ENCODE measurements at places on chromosomes 6 and 20. TPM values are rescaled to one million over a fixed set of nuclear protein-coding genes. Genes with fewer than 3 reads are reported as not detected.
A peak's percentile ranks its signal among the peaks of the same experiment; 100 is the strongest.

GRCh38 chr20:6489361-6490171, 277.9 kb upstream of the BMP2 start:
- no peak for DNase-seq

OLIG3 gene
- total RNA-seq, result 0.15 TPM

SPATA2 gene
- total RNA-seq, result 7.9 TPM

DNA sequence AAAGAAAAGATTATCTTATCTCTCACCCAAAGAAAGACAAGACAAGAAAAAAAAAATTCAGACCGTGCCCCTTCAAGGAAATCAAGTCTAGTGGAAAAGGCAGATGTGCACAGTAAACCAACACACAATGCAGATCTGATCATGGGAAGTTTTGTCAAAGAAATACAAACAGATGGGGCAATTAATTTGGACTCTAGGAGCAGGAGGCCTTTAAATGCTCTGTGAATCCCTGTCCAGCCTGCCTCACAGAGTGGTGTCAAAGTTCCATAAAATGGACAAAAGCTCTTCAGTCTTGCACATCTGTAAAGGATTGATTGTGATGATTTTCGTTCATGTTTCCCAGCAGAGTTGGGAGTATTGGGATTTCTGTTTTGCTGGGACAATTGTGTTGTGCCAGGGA, 53.1 kb upstream of the TGM3 start:
- DNase-seq, result no peak

PDSS2 gene
- 10.4 TPM for total RNA-seq

LAMP5 gene
- not detected for total RNA-seq

GRCh38 chr6:26196846-26197635, 109.8 kb downstream of the HFE start:
- DNase-seq, result peak; percentile 84

TCEA2 gene
- total RNA-seq, result 27.3 TPM

GRCh38 chr6:16409531-16410441, 171.4 kb downstream of the GMPR start:
- peak; percentile 82 for DNase-seq

GRCh38 chr6:112027942-112028674, 25.8 kb upstream of the CCN6 start:
- DNase-seq, result peak; percentile 60

DNA sequence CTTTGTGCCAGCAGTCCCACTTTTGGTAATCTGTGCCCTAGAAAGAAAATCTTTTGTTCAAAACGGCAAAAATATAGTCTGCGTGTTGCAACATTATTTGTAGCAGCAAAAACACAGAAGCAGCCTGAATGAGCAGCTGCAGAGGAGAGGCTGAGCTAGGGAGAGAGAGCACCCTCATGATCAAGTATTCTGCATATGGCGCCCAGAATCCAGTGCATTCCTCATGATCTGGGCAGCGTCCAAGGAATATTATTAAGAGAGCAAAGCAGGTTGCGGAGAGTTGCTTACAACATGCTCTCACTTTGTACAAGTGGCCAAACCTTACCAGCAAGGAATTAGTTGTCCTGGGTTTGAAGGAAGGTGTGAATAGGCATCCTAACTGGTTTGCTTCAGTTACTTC, 25.9 kb downstream of the KIZ start:
- DNase-seq, result no peak

CST5 gene
- total RNA-seq, result not detected

PDYN gene
- total RNA-seq, result not detected

GRCh38 chr20:25051386-25052155, 6.4 kb downstream of the ACSS1 start:
- peak; percentile 3 for DNase-seq

DNA sequence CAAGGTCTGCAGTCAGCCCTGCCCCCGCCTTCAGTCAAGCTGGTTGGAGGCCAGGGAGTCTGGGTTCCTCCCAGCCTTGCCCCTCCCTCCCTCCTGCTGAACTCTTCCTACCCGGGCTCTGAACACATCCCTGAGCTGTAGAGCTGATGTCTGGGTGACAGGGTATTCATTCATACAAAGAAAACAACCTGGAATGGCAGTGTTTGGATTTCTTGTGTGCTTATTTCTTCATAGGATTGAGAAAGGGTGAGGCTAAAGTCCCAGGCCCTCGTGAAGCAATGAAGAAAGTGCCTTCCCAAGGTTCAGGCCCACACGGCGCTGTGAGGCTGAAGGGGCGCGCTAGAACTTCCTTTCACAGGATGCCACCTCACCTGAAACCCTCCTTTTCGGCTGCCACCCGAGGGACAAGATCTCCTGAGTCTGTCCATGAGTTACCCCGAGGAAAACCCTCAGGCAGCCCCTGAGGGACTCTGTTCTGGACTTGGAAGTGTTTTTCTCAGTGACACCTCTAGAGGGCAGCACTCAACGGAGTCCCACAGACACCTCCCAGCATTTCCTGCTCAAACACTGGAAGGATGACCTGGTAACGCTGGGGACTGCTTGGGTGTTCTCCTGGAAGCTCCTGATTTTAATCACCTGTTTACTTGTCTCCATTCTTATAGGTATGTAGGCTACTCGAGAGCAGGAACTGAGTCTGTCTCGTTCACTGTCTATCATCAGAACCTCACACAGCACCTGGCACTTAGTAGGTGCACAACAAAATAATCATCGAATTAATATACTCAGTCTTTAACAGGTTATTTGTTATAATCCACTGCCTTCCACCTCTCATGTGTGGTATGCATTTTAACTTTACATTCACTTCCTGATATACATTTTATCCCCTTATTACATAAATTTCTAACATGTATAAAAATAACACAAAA, 11.8 kb upstream of the GSTA1 start:
- peak; percentile 56 for DNase-seq

GRCh38 chr20:26207237-26207966, 510.7 kb upstream of the ZNF337 start:
- DNase-seq, result no peak

PFDN4 gene
- 40.3 TPM for total RNA-seq

- DNase-seq, result no peak
Measured at GRCh38 chr6:115947966-115948541, 112.6 kb downstream of the FRK start.

RAET1L gene
- not detected for total RNA-seq

GRCh38 chr6:22413681-22414311, 117.0 kb upstream of the PRL start:
- DNase-seq, result no peak

DNA sequence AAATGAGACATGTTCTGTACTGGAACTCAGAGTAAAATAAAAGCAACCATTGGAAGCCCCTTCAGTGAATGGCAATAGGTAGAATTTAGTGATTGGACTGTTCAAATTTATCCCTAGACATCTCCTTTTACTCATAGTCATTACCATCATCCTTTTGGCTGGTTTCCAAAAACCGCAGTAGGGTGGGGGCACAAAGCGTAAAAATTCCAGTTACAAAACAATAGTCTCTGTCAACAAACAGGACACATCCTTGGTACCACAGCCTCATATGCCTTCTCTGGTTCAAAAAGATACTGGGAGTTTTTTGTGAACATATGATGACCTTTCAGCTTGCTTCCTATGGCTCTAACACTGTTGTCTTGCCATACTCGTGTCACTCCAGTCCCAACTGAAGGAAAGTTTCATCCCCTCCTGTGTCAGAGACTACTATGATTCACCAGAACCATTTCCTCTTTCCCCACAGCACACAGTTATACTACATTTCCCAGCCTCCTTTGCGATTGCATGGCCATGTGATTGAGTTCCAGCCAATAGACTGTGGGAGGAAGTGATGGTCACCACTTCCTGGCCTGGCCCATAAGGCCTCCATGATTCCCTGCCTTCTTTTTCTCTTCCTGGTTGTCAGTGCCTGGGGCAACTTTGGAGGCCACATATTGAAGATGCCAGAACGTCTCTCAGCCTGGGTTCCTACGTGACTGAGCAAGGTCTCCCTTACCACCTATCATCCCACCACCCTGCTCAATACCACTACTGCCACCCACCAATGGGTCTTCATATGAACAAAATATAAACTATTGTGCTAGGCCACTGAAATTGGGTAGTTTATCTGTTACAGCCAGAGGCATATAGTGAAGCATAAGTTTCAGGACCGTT, 162.4 kb downstream of the ID4 start:
- peak; percentile 25 for DNase-seq

- DNase-seq, result no peak
Measured at GRCh38 chr20:658731-659291, 5.8 kb upstream of the SRXN1 start.

- no peak for DNase-seq
Measured at GRCh38 chr20:48339986-48340882, 487.6 kb downstream of the PREX1 start.

DNA sequence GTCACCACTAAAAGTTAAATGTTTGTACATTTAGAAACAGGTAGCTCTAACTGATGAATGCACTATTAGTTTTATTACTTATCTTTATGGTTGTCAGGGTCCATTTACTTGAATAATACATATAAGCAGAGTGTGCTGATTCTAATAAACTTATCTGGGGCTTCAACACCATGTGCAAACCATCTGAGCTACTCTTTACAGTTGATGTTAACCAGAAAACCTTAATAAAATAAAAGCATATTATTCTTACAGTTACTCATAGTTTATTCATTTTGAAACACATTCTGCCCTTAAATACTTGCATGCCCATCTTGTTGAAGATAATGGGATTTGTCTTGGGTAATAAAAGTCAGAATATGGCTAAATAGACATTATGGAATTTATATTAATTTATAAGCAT, 1042.2 kb downstream of the EPHA7 start:
- DNase-seq, result no peak

DNA sequence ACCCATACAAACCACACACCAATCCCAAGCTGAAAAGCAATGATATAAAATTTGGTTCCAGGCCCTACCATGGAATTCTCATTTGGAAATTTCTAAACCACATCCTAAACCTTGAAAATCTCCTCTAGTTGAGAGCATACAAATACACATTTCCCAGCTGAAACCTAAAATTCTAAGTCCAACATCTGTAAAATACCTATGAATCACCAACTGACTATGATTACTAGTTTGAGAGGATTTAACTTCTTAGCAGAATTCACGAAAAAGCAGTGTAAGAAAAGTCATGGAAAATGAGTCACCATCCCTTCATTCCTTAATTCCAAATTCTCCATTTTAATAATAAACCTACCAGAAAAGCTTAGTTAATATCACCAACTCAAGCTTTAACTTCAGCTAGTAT, 15.4 kb downstream of the RANBP9 start:
- no peak for DNase-seq

CCN2 gene
- not detected for total RNA-seq

DNA sequence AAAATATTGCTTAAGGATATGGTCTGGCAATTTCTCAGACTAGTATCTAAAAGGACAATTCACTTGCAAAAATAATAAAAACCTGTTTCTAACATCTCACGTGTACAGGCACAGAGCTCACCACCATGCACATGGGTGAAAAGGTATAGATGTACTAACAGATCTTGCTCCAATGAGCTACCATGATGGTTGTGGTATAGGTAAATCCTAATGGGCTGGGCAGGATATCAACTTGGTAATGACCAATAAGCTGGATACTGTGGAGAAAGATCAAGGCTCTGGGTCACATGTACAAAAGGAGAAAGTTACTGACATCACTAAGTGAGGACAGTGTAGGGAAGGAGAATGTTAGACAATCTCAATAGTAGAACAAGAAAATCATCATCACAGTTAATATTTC, 111.0 kb upstream of the NUP153 start:
- no peak for DNase-seq

- no peak for DNase-seq
Measured at GRCh38 chr6:27562027-27562410, 89.1 kb upstream of the ZNF184 start.

GRCh38 chr20:62159839-62160238, 16.3 kb downstream of the SS18L1 start:
- DNase-seq, result peak; percentile 93

DNA sequence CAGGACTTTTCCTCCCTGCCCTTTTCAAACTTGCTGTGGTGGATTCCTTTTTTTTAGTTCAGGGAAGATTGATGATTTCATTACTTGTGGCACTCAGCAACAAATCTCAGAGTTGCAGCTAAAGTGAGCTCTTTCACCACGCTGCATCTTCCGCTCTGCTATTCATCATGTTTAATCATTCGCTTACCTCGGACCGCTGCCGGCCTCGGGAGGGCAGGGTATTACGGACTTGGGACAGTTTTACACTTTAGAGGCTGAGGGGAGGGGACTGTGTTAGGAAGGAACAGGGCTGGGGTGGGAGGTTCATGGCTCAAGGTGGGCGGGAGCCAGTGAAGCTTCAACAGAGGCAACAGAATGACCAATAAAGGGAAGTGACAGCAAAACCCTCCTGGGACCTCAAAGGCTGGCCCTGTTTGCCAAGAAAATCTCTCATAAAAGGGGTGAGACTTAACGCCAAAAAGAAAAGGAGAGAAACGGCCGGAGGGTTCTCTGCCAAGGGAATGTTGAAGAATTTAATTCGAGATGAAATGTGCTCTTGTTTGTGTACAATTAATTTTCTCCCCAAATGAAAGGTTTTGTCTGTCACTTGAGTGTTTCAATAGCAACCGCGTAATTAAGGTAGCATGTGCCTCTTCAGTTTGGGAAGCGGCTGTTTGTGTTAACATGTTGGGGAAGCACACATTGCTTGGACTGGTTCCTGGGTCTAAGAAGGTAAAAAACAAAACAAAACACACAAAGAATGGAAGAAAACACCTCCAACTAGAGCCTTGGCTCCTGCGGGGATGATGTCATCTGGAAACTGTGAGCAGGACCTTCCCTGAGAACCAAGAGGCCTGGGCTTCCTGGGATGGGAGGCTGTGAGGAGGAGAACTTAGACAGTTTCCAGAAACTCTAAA, 72.5 kb upstream of the SULF2 start:
- DNase-seq, result no peak

PHF10 gene
- total RNA-seq, result 77.9 TPM

GRCh38 chr6:152952866-152953509, 29.9 kb downstream of the FBXO5 start:
- no peak for DNase-seq

DNA sequence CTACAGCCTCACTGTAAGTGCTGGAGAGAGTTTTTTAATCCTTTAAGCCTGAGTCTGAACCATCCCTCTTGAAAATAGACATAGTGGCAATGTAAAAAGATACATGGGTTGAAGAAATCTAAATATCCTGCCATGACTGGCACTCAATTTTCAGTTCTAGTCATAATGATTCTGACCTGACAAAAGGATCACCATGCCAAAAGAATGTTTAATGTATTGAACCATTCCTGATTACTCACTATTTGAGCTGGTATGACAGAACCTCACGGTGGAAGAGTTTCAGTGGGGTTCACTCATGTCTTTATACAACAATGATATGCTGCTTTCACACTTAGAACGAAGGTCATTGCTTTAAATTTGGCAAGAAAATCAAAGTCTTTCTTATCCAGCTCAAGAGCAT, 93.4 kb downstream of the HIVEP2 start:
- DNase-seq, result no peak

HLA-DOB gene
- 1.7 TPM for total RNA-seq

DNA sequence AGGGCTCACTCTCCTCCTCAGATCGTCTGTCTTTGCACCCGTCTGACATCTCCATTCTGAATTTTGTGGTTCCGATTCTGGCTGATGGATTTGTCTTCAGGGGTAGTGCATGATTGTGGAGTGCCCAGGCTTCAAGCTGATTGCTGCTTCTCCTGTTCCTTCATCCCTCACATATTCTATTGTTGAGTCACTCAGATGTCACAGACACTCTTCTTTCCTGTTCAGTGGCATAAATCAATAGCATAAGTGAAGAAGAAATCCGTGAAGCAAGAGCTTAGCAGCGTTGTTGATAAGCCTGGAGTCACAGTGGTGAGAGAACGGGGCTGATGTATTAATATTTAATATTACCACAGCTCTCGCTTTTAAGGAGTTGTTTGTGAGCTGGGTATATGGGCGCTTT, 152.5 kb downstream of the MTHFD1L start:
- no peak for DNase-seq

RGS17 gene
- not detected for total RNA-seq

- DNase-seq, result no peak
Measured at GRCh38 chr6:12294851-12295536, 4.8 kb downstream of the EDN1 start.

All from activated CD4-positive, alpha-beta memory T cell treated with anti-CD3 and anti-CD28 coated beads for 36 hours (primary cell).